ENCODE measurements at places on chromosomes 12 and 14.

- no peak for DNase-seq
These were observed 106.8 kb downstream of the BBS10 start for GRCh38 chr12:76241371-76241770.

DNA sequence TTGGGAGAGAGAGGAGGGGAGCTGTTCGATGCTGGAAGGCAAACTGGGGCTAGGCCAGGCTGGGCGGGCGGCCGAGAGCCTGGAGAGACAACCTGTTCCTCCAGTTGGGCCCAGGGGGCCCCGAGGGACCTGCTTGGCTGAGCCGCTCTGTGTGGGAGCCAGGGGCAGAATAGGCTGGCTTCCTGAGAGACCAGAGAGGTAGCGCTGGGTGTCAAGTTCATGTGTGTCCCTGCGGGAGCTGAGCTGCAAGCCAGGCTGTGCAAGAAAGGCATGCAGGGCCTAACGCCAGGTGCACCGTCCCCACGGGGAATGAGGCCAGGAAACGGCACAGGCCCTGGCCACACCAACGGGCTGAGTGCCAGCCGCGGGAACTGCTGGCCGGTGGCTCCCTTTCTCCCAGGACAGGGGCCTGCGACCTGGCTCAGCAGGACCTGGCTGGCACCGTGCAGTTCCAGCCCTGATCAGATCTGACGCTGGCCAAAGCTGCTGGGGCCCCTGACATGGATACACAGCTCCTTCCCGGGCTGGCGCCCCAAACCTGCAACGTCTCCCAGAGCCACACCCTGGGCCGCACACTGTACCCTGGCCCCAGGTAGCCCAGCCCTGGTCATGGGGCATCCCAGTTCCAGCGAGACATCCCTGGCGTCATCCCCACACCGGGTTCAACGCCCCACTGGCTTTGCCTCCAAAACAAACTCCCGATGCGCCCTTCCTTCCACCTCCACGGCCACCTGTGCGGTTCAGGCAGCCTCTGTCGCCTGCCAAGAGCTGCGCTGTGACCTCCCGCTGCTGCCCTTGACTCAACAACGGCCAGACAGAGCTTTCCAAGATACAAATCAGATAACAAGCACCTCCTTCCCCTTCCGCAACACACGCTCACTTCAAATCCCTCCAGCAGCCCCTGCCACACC lies 65.0 kb downstream of the RFLNA start:
- no peak for DNase-seq

GRCh38 chr12:16076557-16076956 lies 165.4 kb downstream of the DERA start:
- DNase-seq, result no peak

DNA sequence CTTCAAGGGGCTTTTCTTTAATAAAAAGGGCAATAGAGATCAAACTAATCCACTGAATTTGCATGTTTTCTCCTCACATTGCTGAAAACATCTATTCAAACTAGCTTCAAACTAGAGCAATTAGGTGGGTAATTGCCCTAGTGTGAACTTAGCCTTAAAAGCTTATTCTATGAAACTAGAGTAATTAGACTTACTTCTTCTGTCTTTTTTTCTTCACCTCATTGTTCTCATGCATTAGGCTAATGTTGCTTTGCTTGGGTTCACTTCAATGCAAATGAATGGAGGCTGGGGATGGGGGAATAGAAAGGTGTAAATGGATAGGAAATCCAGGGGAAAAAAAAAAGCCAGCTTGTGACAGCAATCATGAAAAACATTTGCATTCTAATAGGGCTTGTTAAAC lies 414.8 kb upstream of the LMO3 start:
- no peak for DNase-seq

GRCh38 chr12:108825201-108825950 lies 32.0 kb downstream of the SSH1 start:
- DNase-seq, result no peak

All from GF-D8 (cell line).